ENCODE measurements at places on chromosomes 7 and 10.

GRCh38 chr7:138243430-138243829, 167.2 kb downstream of the AKR1D1 start:
- DNase-seq = no peak

- DNase-seq = no peak
Observed at GRCh38 chr7:42456267-42456666, 219.3 kb upstream of the GLI3 start.

- no peak for DNase-seq
Observed at GRCh38 chr7:117686311-117686935, 186.8 kb downstream of the CTTNBP2 start.

DNA sequence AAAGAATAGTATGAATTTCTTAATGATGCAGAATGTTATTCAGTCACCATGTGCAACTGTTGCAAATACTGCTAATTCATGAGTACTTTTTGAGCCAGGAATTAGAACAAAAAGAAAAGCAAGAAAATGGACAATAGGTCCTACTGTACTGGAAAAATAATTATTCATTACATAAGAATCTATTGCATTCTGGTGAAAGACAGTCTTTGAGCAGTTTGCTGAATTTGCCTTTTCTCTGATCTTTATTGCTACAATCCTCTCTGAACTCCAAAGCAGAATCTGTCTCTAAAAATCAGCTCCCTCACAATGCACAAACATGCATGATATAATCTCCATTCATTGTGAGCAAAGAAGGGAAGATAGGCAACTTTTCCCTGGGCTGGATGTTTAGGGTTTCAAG, 12.8 kb downstream of the IFIT2 start:
- no peak for DNase-seq

- DNase-seq = no peak
Observed at GRCh38 chr10:111275091-111275490, 198.3 kb downstream of the ADRA2A start.

DNA sequence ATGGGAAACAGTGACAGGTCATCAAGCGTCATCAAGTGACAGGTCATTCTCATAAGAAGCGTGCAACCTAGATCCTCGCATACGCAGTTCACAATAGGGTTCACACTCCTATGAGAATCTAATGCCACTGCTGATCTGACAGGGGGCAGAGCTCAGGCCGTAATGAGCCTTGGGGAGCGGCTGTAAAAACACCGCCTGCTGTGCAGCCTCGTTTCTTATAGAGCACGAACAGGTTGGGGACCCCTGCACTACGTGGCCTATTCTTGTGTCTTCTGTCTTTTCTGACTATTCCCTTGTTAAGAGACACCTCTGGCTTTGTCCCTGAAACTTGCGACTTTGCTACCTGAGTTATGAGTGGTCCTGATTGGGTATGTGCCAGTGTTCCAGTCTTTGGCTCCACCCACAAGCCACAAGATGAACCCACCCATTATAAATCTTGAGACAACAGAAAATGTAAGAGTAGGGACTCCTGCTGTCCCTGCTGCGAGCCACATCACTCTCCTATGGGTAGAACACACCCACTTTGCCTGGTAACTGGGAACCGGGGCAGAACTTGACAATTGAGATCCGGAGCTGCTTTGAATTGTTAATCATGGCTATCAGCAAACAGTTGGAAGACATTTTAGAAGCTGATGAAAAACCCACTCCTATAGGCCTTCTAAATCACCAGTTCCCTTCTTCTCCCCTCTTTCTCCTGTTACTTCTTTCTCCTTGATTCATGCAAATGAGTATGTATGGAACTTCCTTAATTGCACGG, 55.8 kb upstream of the EXOC4 start:
- no peak for DNase-seq

- no peak for DNase-seq
Observed at GRCh38 chr10:93535293-93535692, 31.2 kb upstream of the FFAR4 start.

GRCh38 chr10:64098994-64099393, 577.8 kb downstream of the REEP3 start:
- DNase-seq = no peak

- DNase-seq = no peak
Observed at GRCh38 chr10:49524496-49524895, 14.4 kb downstream of the ERCC6 start.

Measured in upper lobe of right lung (tissue), 1 donor.